Activated effector memory CD4-positive, alpha-beta T cell treated with Interleukin-2 at 50 U/mL for 16 hours (primary cell): ENCODE measurements at places on chromosomes 2 and 18.

DNA sequence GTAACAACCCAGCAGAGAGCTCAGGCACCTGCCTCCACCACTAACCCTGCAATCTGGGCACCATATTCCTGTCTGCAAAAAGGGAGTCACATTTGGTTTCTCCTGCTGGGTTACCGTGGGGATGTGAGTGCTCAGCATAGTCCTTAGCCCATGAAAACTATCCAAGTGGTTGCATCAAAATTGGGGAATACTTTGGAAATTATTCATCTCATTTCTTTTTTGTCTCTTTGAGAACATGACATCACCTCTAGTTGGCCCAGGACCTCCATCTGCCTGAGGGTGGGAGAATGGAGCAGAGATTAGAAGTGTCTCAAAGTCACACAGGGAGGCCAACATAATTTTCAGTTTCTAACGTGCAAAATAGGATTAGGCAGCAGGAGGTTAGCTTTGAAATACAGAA, 19.3 kb upstream of the SPP2 start:
- DNase-seq: no peak

GRCh38 chr18:26487437-26487836, 60.9 kb downstream of the KCTD1 start:
- no peak for DNase-seq

GRCh38 chr18:29449424-29449823, 1272.5 kb upstream of the CDH2 start:
- no peak for DNase-seq

- DNase-seq: no peak
Observed at GRCh38 chr2:47008381-47009252, 93.0 kb upstream of the MCFD2 start.

DNA sequence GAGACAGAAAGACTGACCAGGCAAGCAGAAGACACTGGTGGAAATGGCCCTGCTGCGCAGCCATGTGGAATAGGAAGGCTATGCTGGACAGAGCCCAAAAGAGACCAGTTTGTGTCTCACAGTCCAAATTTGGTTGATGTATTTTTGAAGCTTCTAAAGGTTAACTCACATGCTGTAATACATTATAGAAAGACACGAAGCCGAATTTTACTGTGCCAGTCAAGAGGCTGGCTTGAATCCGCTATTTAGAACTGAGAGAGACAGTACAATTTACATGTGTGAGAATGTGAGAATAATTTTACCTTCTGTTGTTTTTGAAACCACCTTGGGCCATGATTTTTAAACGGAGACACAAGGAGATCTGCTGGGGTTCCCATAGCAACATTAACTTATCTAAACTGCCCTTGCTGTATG, 113.6 kb downstream of the METTL8 start:
- DNase-seq: no peak

DNA sequence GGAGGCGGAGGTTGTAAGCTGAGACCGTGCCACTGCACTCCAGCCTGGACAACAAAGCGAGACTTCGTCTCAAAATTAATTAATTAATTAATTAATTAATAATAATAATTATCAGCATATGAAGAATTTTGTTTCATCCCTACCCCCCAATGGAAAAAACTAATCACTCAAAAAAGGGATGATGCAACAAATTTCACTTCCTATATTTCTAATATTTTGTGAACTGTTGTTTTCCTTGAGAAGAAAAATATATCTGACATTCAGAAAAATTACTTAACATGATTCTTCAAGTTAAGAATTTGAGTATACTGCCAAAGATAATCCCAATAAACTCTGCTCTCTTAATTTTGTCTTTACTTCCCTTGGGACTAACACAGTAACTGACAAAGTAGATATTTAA, 28.1 kb downstream of the EXOC6B start:
- no peak for DNase-seq

DNA sequence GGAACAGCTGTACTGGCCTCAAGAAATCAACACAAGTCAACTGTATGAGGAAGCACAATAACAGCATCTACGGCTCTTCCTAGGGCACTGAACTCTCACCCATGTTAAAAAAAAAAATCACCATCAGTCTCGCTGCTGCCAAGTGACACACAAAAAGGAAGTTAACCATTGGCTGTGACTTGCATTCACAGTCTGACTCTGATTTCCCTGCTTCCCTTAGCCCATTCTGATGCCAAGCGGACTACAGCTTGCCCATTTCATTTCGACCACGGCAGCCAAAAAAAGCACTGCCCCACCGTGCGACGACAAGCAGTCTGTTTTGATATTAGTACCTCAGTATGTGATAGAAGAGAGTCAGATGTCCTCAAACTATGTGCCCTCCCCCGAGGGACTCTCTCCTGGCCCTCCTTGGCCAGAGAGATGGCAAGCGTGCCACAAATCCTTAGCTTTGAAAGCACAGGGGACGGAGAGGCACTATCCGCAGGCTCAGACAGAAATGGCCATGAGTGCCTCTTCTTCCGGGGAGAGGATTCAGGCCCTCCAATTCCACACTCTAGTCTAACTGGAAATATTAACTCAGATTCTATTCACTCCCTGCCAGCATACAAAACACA, 250.0 kb downstream of the TCF4 start:
- DNase-seq: no peak

DNA sequence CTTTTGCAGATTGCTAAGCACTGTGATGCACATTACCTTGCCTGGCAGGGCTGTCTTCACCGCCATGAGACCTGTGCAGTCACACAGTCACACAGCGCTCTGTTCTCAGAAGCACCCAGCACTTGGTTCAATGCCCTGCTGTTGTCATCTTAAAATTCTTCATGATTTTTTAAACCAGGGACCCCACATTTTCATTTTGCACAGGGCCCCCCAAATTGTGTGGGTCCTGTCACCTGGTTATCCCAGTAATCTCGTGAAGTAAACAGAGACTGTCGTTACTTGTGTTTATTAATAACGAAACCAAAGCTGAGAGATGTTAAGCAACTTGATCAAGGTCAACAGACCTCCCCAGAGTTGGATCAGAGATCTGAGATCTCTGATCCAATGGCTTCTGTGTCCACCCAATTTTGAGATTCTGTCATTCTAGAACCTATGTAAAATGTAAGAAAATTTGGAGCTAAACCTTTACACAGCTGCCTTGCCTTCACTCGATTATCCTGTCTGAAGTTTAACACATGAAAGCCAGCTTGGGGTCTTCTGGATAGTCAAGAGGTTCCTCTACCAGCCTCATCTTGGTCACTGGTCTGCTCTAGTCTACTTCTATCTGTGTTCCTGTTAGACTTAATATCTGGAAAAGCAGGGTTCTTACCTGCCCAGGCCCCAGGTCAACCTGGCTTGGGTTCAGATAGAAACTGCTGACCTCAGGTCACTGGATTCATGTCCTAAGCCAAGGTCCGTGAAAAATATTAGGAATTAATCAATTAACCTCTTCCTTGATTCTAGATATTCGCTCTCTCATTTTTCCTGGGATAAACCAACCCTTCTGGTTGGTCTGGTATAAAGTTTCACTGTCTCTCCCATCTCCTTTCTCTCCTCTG, 13.7 kb upstream of the TTC39C start:
- DNase-seq: no peak

DNA sequence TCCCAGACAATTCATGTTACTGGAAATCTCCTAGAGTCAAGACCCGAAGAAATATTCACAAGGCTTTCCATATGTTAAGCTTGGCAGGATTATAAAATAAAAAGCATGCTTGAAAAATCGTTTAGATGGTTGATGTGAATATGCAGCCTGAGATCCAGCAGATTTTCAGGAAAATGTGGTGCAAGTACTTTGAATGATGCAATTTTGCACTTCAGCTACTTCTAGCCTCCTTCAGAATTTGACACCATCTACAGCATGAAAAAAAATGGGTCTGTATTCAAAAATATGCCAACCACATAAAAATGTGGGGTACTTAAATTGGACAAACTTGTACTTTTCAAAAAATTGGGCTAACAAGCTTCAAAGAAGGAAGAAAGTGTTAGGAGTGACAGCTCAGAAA, 340.6 kb upstream of the DCC start:
- DNase-seq: no peak

DNA sequence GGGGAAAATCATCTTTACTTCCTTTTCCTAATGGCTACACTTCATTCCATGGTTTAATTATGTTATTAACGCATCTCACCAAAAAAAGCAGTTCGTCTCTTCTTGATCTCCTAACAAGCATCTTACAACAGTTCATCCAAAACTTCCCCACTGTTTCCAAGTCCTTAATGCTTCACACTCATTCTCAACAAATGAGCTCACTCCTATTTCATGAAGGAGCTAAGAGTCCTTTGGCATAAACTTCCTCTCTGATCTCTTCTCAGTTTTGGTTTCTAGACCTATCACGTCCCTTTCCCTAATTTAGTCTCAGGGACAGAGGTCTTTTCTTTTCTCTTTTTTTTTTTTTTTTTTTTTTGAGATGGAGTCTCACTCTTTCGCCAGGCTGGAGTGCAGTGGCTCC, 205.9 kb upstream of the SLC39A10 start:
- DNase-seq: no peak
